ENCODE measurements at places on chromosomes 3 and 15. TPM values are rescaled to one million over a fixed set of nuclear protein-coding genes. Genes with fewer than 3 reads are reported as not detected.

- no peak for DNase-seq
Observed at GRCh38 chr3:184541886-184542562, 19.6 kb upstream of the EPHB3 start.

DNA sequence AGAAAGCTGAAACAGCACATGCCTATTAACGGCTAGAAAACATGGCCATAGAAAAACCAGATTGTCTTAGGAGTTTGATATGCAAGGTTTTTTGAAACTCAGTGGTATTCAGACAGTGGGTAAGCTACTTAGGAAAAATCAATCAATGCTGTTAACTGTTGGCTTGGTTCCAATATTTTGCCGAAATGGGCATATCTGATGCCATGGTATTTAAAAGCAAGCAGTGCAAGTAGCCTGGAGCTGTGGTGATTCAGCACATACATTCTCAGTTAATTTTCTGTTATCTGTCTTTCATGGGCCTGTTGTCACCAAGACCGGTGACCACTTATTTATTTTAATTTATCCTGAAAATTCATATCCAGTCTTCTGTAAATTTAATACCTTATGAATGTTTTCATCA lies 17.3 kb upstream of the SUCNR1 start:
- DNase-seq, result no peak

GOLGA8R gene
- 2.0 TPM for total RNA-seq

SPG11 gene
- total RNA-seq, result 40.2 TPM

Data from LHCN-M2 (cell line).